ENCODE measurements at places on chromosomes 4 and X.

DNA sequence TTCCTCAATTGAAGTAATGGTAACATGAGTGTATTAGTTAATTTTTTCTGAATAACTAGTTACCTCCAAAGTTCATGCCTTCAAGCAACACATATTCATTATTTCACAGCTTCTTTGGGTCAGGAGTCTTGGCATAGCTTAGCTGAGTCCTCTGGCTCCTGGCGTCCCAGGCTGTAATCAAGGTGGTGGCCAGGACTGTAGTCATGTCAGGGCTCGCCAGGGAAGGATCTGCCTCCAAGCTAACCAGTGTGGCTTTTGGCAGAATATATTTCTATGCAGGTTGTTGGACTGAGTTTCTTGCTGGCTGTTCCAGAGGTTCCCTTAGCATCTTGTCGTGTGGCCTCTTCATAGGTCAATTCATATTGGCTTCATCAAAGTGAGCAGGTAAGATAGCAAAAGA is 10.0 kb upstream of the HS3ST1 start:
- no peak for DNase-seq

GRCh38 chr4:139457318-139457717 is 3.4 kb downstream of the RAB33B start:
- DNase-seq: no peak

DNA sequence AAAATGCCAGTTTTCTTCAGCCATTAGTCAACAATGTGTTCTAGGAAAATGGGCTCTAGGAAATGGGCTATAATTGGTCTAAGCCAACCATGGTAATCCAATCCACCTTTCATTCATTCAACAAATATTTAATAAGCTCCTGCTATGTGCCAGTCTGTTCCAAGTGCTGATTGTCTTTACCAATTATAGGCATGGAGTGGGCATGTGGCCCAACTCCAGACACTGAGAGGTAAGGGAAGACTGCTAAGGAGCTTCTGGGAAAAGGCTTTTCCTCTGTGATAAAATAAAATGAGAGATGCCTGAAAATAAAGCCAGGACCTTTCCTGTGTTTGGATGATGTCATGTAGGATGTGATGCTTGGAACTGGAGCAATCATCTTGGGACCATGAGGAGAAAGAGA is 43.3 kb downstream of the HOPX start:
- DNase-seq: no peak

GRCh38 chr4:51894059-51894645 is 51.2 kb downstream of the DCUN1D4 start:
- no peak for DNase-seq

- no peak for DNase-seq
Observed at GRCh38 chrX:106300239-106300638, 132.1 kb downstream of the PWWP3B start.

DNA sequence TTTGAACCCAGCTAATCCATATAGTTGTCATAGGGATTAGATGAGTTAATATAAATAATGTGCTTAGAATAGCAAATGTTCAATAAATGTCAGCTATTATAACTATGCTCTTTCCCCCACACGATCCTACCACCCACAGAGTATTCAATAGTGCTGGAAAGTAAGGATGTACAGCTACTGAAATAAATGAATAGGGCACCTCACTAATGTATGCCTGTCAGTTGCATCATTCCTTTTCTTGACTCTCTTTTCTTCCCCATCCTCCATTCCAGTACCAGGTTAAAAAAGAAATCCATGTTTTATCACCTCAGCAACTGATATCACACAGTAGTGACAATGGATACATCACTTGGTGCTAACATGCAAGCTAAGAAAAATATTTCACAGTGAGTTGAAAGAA is 42.8 kb upstream of the GPM6B start:
- no peak for DNase-seq

GRCh38 chr4:114813961-114814360 is 215.4 kb downstream of the UGT8 start:
- DNase-seq: no peak

DNA sequence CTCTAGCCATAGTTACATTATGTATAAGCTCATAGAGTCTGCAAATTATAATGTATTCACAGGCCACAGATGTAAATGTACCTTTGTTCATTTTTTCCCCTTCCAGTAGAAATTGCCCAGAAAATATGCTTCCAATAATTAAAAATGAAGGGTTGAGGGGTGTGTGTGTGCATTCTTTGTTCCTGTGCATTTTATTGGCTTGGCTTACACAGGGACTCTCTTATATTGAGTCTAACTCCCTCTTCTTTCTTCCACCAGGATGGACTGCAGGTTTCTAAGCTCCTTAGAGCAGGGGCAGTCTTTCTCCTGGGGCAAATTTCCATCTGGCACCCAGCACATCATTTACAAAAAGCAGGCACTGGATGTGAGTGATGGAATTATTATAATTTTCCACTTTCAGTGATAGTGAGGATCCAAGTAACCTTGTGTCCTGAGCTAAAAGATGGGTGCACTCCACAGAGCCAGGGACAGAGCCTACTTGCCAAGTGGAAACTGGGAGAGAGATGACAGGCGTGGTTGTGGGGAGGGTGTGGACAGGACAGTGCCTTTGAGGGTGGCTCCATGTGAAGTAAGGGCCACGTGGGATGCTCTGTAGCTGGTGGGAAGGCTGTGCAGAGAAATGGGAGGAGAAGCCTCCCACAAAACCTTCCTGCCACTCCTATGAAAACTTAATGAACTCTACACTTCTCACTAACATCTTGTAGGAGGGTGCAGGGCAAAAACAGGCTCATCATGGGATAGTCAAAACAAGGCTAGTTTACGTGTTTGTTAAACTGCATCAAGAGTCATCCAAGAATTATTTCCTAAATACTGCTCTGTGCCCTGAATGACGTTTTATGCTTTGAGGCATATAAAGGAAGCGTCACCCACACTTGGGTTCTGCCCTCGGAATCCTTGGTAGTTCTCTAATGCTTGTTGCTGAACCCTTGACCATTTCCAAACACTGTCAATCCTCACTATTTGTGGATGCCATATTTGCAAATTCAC is 16.0 kb downstream of the IGFBP7 start:
- no peak for DNase-seq

GRCh38 chr4:91222014-91222413 is 1081.8 kb upstream of the GRID2 start:
- no peak for DNase-seq

- no peak for DNase-seq
Observed at GRCh38 chr4:94927696-94928095, 169.9 kb downstream of the BMPR1B start.

DNA sequence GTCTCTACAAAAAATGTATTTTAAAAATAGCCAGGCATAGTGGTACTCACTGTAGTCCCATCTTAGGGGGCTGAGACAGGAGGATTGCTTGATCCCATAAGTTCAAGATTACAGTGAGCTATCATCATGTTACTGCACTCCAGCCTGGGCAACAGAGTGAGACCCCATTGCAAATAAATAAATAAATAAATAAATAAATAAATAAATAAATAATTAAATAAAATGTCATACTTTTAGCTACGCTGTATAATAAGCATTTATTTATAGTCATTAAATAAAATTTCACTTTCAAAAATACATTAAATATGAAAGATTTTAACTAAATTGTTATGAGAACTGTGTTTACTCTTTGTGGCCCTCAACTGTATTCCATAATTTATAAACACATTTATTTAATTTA is 1124.2 kb downstream of the PCDH7 start:
- no peak for DNase-seq

DNA sequence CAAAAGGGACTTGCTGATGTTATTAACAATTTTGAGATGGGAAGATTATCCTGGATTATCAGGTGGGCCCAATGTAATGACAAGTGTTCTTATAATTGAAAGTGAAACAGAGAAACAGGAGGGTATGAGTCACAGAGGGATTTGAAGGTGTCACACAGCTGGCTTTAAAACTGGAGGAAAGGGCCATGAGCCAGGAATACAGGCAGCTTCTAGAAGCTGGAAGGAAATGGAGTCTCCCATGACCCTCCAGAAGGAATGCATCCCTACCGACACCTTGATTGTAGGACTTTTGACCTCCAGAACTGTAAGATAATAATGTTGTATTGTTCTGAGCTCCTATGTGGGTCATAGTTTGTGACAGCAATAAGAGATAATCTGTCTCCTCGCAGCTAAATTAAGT is 98.0 kb upstream of the STIM2 start:
- DNase-seq: no peak

DNA sequence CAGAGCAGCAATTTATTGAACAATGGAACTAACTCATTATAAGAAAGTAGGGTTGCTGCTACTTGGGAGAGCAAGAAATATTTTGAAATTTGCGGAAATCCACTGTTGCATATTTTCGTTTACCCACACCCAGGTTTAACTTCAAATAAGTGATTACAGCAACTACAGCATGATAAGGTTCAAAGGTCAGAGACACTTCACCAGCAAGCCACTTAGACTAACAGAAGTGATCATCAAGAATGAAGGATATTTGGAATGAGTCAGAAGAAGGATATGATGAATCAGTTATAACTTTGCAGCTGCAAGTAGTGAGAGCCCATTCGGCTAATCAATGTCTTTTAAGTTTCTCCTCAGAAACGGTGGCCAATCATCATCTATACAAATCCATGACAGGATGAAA is 199.3 kb downstream of the TMA16 start:
- DNase-seq: no peak
